SW 1271 (cell line): ENCODE measurements at places on chromosomes 3 and 15.

GRCh38 chr3:99674086-99674789 is 35.8 kb downstream of the COL8A1 start:
- no peak for DNase-seq

GRCh38 chr15:62209322-62209721 is 44.2 kb upstream of the C2CD4B start:
- no peak for DNase-seq

- DNase-seq, result no peak
Measured at GRCh38 chr15:79105141-79105540, 14.6 kb upstream of the RASGRF1 start.

GRCh38 chr3:186991470-186991869 is 61.1 kb downstream of the ST6GAL1 start:
- DNase-seq, result no peak

- no peak for DNase-seq
Measured at GRCh38 chr3:149532489-149533180, 58.1 kb downstream of the TM4SF4 start.
